Activated T-helper 1 cell treated with Interleukin-2 at 50 U/mL for 16 hours (primary cell): ENCODE measurements at places on chromosomes 2 and 18.

DNA sequence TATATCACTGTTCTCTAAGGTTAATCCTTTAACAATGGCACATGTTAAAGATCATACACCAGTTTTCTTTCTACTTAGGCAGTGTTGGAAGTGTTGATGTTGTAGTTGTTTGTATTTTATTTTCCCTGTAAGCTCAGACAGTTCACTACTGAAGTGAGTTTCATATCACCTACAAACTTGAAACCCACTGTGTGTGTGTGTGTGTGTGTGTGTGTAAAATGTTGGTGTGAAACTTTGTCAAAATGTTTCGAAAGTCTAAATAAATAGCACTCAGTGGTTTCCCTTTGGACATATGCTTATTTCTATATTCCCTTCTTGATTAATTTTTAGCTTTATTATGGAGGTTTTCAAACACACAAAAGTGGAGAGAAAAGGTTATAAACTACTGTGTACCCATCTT, 79.8 kb upstream of the CAVIN2 start:
- no peak for DNase-seq

- no peak for DNase-seq
Observed at GRCh38 chr2:54947646-54948045, 102.6 kb downstream of the RTN4 start.

- no peak for DNase-seq
Observed at GRCh38 chr2:80030135-80030534, 274.4 kb downstream of the LRRTM1 start.

DNA sequence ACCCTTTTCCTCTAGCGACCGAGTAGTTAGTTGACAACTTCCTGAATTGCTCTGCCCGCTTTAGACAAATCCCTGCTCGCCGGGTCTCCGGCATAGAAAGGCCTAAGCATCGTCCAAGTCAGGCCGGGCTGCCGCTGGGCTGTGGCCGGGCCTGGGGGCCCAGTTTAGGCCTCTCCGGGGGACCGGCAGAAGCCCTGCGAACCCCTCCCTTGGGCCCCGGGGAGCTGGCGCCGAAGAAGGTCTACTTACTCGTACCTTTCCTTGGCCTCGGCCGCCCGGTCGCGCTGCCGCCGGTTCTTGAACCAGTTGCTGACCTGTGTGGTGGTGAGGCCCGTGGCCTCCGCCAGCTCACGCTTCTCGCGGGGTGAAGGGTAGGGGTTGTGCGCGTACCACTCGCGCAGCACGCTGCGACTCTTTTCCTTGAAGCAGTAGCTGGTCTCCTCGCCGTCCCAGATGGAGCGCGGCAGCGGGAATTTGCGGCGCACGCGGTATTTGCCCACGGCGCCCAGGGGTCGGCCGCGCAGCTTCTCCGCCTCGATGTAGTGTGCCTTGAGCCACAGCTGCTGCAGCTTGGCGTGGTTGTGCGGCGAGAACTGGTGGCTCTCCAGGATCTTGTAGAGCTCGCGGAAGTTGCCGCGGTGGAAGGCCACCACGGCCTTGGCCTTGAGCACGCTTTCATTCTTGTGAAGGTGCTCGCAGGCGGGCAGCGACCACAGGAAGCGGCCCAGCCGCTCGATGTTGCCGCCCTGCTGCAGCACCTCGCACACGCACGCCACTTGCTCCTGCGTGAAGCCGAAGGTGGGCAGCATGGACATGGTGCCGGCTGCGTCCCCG, 739 bp downstream of the SIX2 start:
- no peak for DNase-seq

- DNase-seq: no peak
Observed at GRCh38 chr2:10519394-10519740, 71.2 kb upstream of the ODC1 start.

GRCh38 chr2:99552529-99552928, 62.7 kb upstream of the REV1 start:
- DNase-seq: no peak

- no peak for DNase-seq
Observed at GRCh38 chr2:18971628-18972027, 382.3 kb upstream of the NT5C1B start.

DNA sequence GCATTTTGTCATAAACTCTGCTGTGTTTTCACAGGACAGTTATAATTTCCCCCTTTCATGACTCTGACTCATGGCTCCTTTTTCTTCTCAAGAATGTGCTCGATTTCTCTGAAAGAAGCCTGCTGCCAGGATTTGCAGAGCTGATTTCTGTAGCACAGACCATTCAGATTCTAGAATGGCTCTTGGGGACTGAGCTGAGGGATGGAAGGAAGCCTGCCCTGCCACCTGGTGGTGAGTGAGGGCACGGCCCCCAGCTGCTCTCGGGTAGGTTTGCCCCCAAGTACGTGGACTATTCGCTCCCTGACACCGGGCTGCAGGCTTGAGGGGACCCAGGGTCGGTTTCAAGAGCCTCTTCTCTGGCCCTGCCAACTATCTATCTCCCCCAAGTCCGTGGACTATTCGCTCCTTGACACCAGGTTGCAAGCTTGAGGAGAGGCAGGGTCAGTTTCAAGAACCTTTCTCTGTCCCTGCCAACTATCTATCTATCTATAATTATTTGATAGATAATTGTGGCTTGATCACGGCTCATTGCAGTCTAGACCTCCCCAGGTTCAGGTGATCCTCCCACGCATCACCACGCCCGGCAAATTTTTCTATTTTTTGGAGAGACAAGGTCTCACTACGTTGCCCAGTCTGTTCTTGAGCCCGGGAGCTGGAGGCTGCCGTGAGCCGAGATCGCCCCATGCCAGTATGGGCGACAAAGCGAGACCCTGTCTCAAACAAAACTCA, 1.4 kb upstream of the SMYD5 start:
- DNase-seq: peak; percentile 52

- no peak for DNase-seq
Observed at GRCh38 chr2:190113000-190113399, 50.5 kb upstream of the MSTN start.

GRCh38 chr2:235244255-235245220, 249.3 kb upstream of the AGAP1 start:
- DNase-seq: no peak

DNA sequence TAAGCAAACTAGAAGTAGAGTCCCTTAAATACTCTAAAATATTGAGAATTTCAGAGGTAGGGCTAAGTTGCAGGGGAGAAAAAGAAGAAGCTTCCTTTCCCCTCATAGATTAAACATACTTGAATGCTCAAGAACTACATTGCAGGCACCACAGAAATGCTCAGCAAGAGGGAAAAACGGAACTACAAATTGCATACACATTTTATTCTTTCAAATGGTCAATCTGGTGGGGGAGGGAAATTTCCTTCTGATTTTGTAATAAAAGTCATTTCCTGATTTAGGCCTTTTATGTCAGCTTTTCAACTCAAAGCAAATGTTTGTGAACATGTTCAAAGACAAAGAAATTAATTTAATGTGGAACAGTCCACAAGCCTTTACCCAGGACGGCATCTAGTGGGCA, 33.0 kb downstream of the FARSB start:
- DNase-seq: no peak
